ENCODE measurements at places on chromosomes 5 and 9. TPM values are rescaled to one million over a fixed set of nuclear protein-coding genes. Genes with fewer than 3 reads are reported as not detected.

The IL9 gene
- total RNA-seq: not detected

The NKD2 gene
- not detected for total RNA-seq

The NACC2 gene
- total RNA-seq: 3.6 TPM

The SV2C gene
- not detected for total RNA-seq

The WNT8A gene
- not detected for total RNA-seq

The NDUFA8 gene
- total RNA-seq: 96.1 TPM

The POLK gene
- total RNA-seq: 23.4 TPM

The PCDH1 gene
- total RNA-seq: 0.08 TPM

The PSMD5 gene
- total RNA-seq: 54.1 TPM

The GLRA1 gene
- total RNA-seq: not detected

All from SJCRH30 (cell line).